ENCODE measurements at places on chromosomes 2 and 18.

- H3K27ac ChIP-seq: no peak overlapping the region
- no peaks in the 10 kb centered on the region for H3K36me3 ChIP-seq
- H3K4me3 ChIP-seq: no peak overlapping the region
Measured at GRCh38 chr2:234521536-234521935, 24.7 kb upstream of the ARL4C start.

DNA sequence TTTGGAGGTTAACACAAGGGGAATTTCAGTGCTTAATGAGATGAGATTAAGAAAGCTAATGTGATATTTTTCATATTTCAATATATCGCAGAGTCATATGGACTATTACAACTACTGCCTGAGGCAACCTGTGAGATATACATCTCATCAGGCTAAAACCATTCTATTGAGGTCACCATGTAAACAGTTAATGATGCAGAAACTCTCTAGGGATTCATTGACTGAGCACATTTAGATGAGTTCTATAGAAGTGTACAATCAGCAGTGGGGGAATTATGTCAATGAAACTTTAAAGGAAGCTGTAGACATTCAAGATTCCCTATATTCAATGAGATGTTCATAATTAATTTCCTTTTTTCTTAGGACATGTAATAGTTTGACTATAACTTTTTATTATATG, 687.4 kb upstream of the SYT4 start:
- H3K27ac ChIP-seq: no peak overlapping the region
- no peaks in the 10 kb centered on the region for H3K36me3 ChIP-seq
- no peaks in the 10 kb centered on the region for H3K27me3 ChIP-seq
- H3K4me1 ChIP-seq: no peaks in the 10 kb centered on the region

DNA sequence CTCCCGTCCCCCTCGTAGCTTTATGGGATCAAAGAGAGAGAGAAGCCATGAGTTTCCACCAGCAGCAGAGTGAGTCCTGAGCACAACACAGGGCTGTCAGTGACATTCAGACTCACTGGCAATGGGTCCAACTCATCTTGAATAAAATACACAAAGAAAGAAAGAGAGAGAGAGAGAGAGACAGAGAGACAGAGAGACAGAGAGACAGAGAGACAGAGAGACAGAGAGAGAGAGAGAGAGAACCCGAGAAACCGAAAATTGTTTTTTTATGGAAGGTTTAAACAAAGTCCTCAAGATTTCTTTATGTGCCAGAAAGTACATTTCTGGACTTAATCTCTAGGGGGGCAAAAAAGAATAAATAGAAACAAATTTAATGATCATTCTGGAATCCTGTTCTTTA, 11.5 kb upstream of the BCL2 start:
- DNase-seq: no peak
- no peaks in the 10 kb centered on the region for H3K27me3 ChIP-seq
- peaks cover 37% of the 10 kb centered on the region for H3K36me3 ChIP-seq

DNA sequence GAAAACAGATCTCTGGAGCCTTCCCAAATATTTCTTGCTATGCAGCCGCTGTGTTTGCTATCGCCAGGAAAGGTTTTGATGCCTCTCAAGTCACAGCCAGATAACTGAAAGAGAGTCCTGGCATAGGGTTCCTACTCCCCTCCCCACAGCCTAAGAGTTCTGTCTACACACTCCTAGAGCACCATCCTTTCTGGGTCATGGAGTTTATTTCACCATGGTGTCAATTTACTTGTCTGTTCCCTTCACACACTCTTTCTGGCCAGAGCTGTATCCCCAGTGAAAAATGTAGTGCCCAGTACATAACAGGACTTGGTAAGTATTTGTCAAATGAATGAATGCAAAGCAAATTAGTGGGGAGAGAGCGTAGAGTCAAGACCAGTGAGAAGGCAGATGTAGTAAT, 185.3 kb downstream of the HAUS1 start:
- no peaks in the 10 kb centered on the region for H3K4me1 ChIP-seq
- no peak for DNase-seq
- H3K36me3 ChIP-seq: no peaks in the 10 kb centered on the region
- H3K27me3 ChIP-seq: no peaks in the 10 kb centered on the region
- no peak overlapping the region for H3K4me3 ChIP-seq

- DNase-seq: no peak
- no peaks in the 10 kb centered on the region for H3K36me3 ChIP-seq
- H3K27ac ChIP-seq: no peak overlapping the region
- no peaks in the 10 kb centered on the region for H3K4me1 ChIP-seq
- no peaks in the 10 kb centered on the region for H3K27me3 ChIP-seq
Measured at GRCh38 chr18:64149916-64150438, 1.1 kb upstream of the LINC00305 start.

DNA sequence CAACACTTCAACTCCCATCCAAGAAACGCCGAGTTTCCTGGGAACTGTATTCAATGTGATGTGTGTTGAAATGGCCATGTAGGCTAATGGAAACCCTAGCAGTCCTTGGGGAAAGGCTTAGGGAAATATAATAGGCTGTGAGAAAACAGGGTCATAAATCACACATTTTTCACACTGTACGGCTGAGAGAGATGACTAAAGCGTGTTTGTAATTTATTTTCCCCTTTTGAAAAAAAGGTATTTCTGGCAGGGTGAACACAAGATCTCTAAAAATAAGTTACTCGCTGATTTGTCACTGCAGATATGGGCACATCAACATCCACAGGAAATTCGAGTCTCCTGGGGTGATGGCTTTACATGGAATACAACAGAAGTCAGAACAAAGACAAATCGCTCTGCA, 109.6 kb upstream of the ST6GAL2 start:
- no peak for DNase-seq
- no peak overlapping the region for H3K4me3 ChIP-seq
- no peaks in the 10 kb centered on the region for H3K36me3 ChIP-seq
- peaks cover 3% of the 10 kb centered on the region for H3K27me3 ChIP-seq

GRCh38 chr2:30655211-30655610, 152.0 kb downstream of the CAPN13 start:
- H3K4me3 ChIP-seq: no peak overlapping the region
- no peaks in the 10 kb centered on the region for H3K27me3 ChIP-seq
- H3K36me3 ChIP-seq: no peaks in the 10 kb centered on the region
- H3K27ac ChIP-seq: no peak overlapping the region
- no peaks in the 10 kb centered on the region for H3K4me1 ChIP-seq

DNA sequence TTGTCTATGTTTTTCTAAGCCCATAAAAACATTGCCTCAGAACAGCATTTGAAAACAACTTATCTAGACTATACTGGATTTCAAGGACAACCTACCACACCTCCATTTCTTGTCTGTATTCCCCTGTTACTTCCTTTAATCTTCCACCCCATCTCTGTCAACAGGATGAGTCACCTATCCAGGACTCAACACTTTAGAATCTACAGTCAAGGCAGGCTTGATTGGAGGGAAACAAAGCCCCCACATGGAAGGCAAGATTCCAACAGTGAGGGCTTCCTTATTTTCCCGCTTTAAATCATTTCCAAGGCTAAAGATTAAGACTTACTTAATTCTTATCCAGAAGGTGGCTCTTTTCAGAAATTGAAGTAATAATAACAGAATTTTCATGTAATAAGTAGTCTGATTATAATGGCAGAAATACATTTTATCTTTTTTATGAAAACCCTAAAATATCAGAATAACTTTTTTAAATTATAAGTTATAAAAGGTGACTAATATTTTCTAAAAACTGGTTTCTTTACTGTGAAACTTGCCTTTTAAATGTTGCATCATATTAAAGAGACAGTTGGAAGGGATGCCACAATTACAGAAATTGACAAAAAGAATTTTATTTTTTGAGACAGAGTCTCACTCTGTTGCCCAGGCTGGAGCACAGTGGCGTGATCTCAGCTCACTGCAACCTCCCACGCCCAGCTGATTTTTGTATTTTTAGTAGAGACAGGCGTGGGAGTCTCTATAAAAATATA, 138.7 kb upstream of the CCDC150 start:
- peaks cover 10% of the 10 kb centered on the region for H3K27me3 ChIP-seq
- no peak overlapping the region for H3K4me3 ChIP-seq

DNA sequence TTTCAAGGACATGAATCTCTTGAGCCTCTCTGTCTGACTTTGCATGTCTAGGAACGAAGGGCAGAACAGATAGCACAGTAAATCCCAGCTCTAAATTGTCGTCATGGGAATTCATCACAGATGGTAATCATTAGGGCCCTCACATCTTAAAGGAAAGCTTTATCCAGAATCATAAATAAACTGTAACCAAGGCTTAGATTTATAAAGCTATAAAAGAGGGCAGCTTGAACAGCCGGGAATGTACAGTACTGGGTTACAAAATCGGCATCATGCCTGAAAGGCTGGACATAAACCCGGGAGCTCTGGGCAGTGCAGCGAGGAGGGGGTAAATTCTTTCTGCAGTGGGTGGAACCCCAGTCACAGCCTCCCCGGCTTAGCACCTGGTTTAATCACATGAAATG, 144.4 kb downstream of the GFPT1 start:
- no peaks in the 10 kb centered on the region for H3K4me1 ChIP-seq
- H3K27me3 ChIP-seq: peaks cover 10% of the 10 kb centered on the region
- no peak for DNase-seq
- H3K4me3 ChIP-seq: no peak overlapping the region
- no peaks in the 10 kb centered on the region for H3K36me3 ChIP-seq

DNA sequence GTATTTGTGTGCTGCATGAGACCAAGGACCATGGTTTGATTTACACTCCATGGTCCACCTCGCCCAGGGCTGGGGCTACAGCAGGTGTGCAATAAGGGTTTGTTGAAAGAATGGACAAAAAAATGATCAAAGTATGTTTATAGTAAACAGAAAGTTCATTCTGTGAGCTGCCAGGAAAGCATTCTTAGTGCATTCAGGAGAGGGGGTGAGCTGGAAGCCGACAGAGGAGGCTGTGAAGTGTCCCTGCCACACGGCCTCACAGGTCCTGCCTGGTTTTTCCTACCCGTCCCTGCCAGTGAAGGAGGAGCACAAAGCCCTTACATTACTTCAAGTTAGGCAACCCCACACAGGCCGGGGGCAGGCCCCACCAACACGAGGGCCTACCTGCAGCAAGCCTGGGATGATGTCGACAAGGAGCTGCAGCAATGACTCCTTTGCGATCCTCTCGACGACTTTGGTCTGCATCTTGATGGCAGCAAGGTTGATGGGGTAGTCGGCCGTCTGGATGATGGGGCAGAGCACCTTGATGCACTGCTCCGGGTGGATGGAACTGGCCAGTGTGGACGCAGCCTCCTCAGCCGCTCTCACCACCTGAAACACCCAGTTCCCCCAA, 63.2 kb upstream of the TFCP2L1 start:
- H3K4me1 ChIP-seq: no peaks in the 10 kb centered on the region
- peaks cover 37% of the 10 kb centered on the region for H3K36me3 ChIP-seq
- no peak overlapping the region for H3K27ac ChIP-seq
- no peak overlapping the region for H3K4me3 ChIP-seq

DNA sequence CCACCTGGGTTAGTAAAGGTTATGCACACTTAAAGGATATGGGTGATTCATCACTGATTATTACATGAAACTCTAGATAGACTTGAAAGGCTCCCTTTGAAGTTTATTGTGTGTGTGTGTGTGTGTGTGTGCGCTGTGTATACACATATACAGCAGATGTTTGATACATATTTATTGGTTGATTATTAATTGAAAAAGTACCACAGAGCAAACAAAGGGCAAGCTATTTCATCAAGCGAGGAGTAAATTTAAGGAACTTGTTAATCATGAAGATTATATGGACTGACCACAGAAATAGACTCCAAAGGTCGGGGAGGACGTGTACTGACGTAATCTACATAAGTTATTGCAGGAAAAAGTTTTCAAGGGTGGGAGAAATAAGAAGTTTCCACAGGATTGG, 617.4 kb upstream of the POU3F3 start:
- no peaks in the 10 kb centered on the region for H3K4me1 ChIP-seq
- DNase-seq: no peak
- no peaks in the 10 kb centered on the region for H3K27me3 ChIP-seq
- no peak overlapping the region for H3K27ac ChIP-seq
- no peak overlapping the region for H3K4me3 ChIP-seq
- no peaks in the 10 kb centered on the region for H3K36me3 ChIP-seq

DNA sequence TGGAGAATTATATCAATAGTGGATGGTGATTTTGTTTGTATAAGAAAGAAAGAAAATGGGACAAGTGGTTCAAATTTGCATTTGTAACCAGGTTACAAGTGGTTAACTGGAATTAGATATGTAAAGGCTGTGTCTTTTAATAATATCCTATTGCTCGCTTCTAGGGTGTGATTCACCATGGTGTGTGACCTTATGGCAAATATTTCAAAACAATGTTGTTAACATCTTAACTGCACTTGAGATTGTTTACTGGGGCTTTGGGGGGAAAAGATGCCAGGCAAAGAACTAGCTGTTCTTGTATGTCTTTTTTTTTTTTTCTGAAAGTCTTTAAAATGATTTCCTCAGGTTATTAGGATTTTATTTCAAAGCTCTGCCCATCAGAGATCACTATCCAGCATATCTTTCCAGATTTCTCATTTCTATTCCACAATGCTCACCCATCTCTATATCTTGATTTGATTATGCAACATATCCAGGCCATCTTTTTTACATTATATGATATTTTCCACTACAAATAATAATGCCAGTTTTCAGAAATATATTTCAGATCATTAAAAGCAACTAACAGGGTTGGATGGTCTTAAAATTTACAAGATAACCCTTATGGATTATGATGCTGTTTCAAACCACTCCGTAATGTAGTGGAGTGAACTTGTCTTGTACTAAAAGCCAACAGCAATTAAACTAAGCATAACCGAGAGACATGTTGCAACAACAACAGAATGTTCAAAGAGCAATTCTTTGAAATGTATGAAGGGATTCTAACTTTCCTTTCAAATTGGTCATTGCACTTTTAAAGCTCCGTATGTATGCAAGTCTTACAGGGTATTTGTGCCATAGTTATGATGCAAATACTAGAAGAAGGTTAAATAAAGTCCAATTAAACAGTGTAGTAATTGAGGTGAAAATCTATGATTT, 341.5 kb upstream of the ETAA1 start:
- no peaks in the 10 kb centered on the region for H3K27me3 ChIP-seq
- H3K4me1 ChIP-seq: no peaks in the 10 kb centered on the region
- DNase-seq: no peak
- no peaks in the 10 kb centered on the region for H3K36me3 ChIP-seq
